Osteocyte (in vitro differentiated cells): ENCODE measurements at places on chromosomes 1 and 21.
A peak's percentile ranks its signal among the peaks of the same experiment; 100 is the strongest.

GRCh38 chr1:208772891-208773290 is 528.7 kb upstream of the PLXNA2 start:
- DNase-seq, result no peak

- DNase-seq, result no peak
Observed at GRCh38 chr1:64476251-64476952, 6.5 kb downstream of the CACHD1 start.

DNA sequence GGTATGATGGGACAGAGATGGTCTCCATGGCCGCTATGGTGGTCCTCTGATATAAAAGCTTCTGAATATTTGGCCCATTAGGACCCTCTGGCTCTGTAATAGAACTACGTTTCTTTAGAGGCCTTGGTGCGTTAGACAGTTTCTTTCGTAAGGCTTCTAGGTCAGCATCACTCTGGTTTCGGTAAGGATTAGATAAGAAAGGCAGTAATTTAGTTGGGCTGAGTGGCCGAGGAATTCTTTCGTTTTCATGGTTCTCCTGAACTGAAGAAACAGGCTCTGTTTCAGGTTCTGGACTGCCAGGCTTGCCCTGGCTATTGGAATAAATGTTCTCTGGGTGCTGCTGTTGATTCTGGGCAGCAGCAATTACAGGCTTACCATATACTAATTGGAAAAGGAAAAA is 49.5 kb downstream of the TP53BP2 start:
- DNase-seq, result no peak

- DNase-seq, result peak; percentile 83
Observed at GRCh38 chr1:228008391-228009115, 1.8 kb downstream of the WNT3A start.

DNA sequence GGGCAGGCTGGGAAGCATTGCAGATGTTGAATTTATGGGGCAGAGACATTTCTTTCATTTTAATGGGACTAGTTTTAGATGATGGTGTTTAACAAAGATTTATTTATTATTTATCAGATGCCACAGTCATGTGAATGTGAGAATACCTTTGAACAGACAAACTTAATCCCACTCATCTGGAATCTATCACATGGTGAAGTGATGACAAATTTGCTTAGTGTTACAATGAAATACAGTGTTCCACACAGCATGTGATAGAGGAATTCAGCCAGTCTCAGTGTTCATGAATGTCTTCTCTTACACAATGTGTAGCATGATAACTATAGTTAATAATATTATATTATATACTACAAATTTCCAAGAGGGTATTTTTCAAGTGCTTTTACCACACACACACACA is 1361.7 kb upstream of the B3GALT2 start:
- DNase-seq, result no peak

DNA sequence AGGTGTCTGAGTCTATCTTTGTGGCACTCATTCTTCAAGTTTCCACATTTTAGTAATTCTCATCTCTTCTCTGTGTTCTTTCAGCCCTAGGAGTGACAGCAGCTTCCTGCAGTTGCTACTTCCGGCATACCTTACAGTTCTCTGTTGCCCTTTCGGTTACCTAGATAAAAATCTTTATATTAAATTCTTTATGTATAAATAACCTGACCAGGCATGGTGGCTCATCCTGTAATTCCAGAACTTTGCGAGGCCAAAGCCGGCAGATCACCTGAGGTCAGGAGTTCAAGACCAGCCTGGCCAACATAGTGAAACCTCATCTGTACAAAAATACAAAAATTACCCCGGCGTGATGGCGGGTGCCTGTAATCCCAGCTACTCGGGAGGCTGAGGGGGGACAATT is 62.9 kb downstream of the CDKN2C start:
- no peak for DNase-seq

GRCh38 chr1:69305621-69306020 is 262.1 kb upstream of the LRRC7 start:
- DNase-seq, result no peak

GRCh38 chr1:190000365-190000872 is 477.2 kb downstream of the BRINP3 start:
- DNase-seq, result no peak

GRCh38 chr1:212955961-212956620 is 5.8 kb downstream of the VASH2 start:
- DNase-seq, result no peak

DNA sequence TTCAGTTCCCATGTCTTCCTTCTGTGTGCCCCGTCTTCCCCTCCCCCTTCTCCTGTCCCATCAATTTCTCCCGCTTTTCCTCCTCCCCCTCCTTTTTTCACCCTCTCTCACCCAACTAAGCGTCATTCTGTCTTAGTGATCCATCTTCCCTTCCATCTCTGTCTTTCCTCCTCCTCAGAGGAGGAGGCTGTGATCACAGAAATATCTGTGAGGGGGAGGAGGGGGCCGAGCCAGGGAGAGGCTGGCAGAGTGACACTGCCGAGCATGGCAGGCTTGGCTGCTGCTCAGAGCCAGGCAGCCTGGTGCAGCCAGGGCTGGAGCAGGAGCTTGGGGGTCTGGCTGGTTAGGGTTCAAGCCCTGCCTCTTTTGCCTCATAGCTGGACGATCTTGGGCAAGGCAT is 7.6 kb downstream of the HTR6 start:
- no peak for DNase-seq
